Activated naive CD8-positive, alpha-beta T cell treated with anti-CD3 and anti-CD28 coated beads, Interleukin-2, amount 10 ng/mL, durations not matched to agents 7 days and 5 days (primary cell): ENCODE measurements at places on chromosomes 4 and X. TPM values are rescaled to one million over a fixed set of nuclear protein-coding genes. Genes with fewer than 3 reads are reported as not detected.

The DCAF4L1 gene
- total RNA-seq: 0.23 TPM

The SULT1E1 gene
- not detected for total RNA-seq

The MAGEA12 gene
- not detected for total RNA-seq

The ODAM gene
- total RNA-seq: not detected

The SMARCA1 gene
- total RNA-seq: 0.17 TPM

The GAB3 gene
- 17.7 TPM for total RNA-seq

The UGT2B15 gene
- total RNA-seq: not detected

The TMEM35A gene
- not detected for total RNA-seq

The CHRNA9 gene
- 0.55 TPM for total RNA-seq

The PNCK gene
- total RNA-seq: 0.79 TPM

The IL21 gene
- total RNA-seq: not detected

The TMPRSS11F gene
- total RNA-seq: not detected

The SUV39H1 gene
- total RNA-seq: 25.4 TPM

The AADAT gene
- total RNA-seq: not detected

The UGT8 gene
- 0.17 TPM for total RNA-seq

The ARHGAP36 gene
- not detected for total RNA-seq

The C4orf51 gene
- total RNA-seq: not detected

The S100P gene
- not detected for total RNA-seq

The OSTC gene
- total RNA-seq: 55.0 TPM

The FAM241A gene
- 2.0 TPM for total RNA-seq

The UBA1 gene
- 149 TPM for total RNA-seq

The SOX3 gene
- total RNA-seq: not detected

The SPACA5 gene
- not detected for total RNA-seq

The MXRA5 gene
- not detected for total RNA-seq

The TSPAN7 gene
- total RNA-seq: not detected
